ENCODE measurements at places on chromosomes 13 and 19.

GRCh38 chr19:8366961-8367326, 3.0 kb downstream of the ANGPTL4 start:
- DNase-seq = no peak

DNA sequence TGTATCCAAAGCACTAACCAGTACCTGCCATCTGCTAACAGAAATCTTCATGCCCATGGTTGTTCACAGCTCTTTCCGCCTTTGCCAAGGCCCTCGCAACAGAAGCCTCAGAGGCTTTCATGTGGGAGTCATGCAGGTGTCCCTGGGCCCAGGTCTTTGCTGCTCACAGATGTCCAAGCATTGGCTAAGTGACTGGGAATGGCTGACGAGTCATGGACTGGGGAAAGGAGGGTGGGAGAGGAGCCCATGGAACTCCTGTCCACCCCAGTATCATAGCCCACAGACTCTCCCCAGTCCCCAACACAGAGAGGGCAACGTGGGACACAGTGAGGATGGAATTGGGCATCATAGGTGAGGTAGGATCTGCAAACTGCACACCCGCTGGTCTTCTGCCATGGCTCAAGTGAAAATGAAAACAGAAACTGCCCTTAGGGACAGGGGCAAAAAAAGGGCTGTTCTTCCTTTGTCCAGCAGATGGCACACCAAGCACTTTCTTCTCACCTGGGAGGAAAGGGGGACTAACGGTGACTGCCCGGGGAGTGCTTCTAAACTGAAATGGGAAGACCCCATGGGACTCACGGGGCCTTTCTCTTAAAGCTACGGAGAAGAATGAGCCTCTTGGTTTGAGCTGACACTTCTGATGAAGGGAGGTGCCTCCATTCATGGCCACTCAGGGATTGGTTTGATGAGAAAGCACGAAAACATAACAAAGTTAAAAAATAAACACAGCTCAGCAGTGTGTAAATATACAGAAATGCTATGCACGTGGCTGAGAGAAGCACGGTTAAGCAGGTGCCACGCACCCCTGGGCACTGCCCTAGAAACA, 11.1 kb upstream of the DHRS12 start:
- no peak for DNase-seq

- no peak for DNase-seq
Observed at GRCh38 chr13:32098272-32098671, 66.7 kb downstream of the FRY start.

- DNase-seq = no peak
Observed at GRCh38 chr13:28564030-28564429, 69.1 kb upstream of the FLT1 start.

DNA sequence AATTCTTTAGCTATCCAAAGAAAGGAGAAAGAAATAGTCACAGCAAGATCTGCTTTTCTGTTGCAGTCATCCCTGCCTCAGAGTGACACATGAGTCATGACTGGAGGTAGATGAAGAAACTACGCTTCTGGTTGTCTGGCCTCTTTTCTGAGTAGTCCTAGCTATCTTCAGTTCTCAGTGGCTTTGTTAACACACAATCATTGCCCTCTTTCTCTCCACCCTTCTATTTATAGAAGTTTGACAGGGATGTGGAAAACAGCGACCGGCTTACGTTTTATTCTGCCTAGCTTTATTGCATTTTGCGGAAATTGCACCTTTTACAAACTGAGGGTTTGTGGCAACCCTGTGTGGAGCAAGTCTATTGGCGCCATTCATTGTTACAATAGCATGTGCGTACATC, 26.7 kb downstream of the SPATA13 start:
- no peak for DNase-seq

DNA sequence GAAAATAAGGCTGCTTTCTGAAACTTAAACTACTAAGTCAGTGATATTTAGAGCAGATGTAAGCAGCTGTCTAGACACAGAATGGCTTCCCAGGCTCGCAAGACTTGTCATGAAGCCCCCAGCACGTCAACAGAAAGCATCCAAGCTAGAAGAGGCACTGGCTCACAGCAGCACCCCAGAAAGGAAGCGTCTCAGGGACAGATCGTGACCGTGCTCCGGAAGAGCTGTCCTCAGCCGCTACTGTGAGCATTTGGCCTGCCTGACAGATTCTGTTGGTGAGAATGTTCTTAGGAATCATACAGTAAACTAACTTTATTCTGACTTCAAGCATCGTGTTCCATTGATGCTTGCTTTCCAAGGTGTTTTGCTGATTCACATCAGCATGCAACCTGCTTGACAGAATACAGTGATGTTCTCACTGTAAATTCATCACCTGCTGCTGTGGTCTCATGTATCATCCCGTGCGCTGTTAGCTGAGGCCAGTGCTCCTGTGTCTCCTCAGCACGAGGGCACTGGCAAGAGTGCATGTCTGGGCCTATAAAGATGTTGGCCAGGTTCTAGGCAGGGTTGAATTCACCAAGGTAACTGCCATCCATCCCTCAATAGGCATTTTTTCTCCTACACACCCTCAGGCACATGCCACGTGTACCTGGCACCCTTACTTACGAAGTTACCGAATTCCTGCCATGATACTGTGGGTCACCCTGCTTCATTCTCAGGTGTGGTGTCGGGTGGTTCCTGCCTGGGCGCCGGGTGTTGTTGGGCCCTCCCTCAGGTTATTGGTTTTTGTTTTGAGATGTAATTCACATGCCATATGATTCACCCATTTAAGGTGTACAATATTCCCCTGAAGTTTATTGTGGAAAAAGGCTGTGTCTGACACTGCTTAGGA, 15.9 kb downstream of the SPINT2 start:
- DNase-seq = no peak

GRCh38 chr13:29767006-29767405, 83.4 kb downstream of the UBL3 start:
- DNase-seq = no peak

DNA sequence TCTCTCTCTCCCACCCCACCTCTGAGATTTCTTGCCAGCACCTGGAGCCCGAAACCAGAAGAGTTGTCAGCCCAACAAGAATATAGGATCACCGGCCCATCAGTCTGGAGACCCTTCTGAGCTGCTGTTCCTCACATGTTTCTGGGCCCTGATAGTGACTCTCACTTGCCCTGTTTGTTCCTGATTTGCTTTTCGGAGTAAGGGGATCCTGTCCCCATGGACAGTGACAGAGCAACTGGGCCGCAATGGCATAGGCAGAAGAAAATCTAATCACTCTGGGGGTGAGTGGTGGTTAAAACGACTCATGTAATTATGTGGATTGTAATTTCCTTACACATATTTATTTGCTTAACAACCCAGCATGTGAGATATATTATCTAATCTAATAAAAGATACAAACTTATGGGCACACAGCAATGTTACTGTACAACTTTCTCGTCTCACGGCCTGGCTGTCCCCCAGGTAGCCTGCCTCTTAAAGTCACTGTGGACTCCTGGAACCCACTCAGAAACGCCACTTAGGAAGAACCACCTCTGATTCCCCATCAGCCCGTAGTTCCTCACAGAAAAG, 663 bp upstream of the SMAD9 start:
- DNase-seq = no peak

DNA sequence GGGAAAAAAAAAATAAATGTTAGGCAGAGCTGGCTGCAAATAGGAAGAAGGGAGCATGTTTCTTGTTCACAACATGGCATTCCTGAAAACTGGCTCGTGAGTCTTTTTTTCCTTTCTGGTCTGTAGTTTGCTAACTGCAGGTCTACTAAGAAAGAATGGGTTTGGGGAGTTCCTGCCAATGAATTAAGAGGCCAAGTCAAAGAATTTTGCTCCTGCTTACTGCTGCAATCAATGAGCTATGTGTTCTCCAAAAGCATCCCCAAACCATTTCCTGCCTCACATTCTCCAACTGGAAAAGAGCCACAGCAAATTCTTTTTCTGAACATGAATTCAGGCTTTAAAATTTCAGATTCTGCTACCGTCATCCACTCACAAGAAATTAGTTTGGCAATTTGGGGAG, 88.6 kb downstream of the DCT start:
- DNase-seq = no peak

GRCh38 chr13:42401376-42401775, 129.4 kb downstream of the AKAP11 start:
- DNase-seq = no peak

DNA sequence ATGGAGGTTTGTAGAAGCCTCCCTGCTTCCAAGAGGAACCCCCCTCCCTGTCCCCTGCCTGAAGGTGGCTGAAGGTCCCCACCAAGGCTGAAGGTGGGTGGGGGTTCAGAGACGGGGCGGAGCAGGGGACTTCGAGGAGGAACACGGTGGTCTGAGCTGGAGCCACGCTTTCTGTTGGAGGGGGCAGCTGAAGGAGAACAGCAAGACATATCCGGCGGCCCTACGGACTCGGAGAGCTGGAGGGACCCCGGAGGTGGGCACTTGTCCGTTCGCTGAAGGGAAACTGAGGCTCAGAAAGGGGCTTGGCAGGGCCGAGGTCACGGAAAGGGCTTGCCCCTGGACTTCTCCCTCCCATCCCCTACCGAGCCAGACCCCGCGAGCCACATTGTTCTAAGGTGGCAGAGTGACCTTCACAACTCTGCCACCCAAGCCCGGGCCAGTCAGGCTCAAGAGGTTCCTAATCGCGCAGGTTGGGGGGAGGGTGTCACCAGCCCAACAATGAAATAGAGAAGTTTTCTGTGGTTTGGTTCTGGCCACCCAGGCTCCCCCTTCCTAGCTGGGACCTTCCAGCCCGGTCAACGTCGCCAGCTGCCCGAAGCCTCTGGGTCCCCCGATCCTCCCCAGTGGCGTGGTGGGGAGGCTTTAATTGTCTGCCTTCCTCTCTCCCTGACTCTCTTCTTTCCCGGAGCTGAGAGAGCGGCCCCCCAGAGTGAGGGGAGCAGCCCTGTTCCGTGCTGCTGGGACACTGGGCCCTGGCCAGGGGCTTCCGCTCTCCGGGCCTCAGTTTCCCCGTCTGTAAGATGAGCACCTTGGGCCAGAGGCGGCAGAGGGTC, 15.5 kb upstream of the KCNN1 start:
- DNase-seq = no peak

DNA sequence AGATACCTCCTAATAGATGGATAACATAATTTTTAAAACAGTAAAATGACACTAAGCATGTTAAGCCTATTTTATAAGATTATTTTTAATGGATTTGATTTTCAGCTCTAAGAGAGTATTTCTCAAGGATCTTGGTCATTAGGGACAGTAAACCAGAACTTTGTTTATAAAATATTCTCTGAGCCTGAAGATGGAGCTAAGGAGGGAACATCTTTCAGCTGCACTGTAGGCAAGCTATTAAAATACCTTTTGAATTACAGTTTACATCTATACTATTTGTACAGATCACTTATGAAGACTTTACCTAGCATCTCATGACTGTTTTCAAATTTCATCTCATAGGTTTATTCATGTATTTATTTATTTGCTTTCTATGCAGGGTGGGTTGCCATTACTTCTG, 345.3 kb downstream of the MYO16 start:
- DNase-seq = no peak

DNA sequence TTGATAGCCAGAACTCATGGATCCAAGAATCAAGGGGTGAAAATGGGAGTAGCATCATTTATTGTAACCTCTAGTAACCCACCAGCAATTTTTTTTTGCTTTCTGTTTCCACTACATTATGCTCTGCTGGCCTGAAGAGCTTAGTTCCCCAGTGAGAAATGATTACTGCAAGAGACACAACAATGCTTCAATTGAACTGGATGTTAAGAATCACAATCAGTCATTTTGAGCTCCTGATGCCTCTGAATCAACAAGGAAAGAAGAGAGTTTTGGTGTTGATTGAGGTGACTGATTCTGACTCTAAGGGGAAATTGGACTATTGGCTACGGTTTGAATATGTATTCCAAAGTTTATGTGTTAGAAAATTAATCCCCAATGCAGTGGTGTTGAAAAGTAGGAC, 1084.4 kb downstream of the SLITRK1 start:
- DNase-seq = no peak

- DNase-seq = no peak
Observed at GRCh38 chr13:75372517-75372916, 109.5 kb downstream of the TBC1D4 start.

GRCh38 chr19:46460055-46460454, 11.3 kb downstream of the PNMA8A start:
- DNase-seq = no peak

DNA sequence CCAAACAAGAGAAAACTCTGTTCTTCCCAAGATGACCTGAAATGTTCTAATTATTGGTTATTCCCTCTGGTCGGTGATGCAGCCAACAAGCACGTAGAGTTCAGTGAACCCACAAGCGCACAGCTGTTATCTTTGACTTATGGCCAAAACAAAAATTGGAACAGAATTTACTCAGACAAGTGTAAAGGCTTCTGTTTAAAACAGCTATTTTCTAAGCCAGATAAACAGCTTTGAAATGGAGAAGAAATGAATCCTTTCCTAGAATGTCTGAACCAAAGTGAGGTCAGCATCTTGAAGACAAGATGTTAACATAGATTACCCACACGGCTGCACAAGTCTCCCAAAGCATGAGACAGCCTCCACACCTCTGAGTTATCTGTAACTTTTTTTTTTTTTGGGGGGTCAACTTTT, 669.2 kb downstream of the DIAPH3 start:
- DNase-seq = no peak

DNA sequence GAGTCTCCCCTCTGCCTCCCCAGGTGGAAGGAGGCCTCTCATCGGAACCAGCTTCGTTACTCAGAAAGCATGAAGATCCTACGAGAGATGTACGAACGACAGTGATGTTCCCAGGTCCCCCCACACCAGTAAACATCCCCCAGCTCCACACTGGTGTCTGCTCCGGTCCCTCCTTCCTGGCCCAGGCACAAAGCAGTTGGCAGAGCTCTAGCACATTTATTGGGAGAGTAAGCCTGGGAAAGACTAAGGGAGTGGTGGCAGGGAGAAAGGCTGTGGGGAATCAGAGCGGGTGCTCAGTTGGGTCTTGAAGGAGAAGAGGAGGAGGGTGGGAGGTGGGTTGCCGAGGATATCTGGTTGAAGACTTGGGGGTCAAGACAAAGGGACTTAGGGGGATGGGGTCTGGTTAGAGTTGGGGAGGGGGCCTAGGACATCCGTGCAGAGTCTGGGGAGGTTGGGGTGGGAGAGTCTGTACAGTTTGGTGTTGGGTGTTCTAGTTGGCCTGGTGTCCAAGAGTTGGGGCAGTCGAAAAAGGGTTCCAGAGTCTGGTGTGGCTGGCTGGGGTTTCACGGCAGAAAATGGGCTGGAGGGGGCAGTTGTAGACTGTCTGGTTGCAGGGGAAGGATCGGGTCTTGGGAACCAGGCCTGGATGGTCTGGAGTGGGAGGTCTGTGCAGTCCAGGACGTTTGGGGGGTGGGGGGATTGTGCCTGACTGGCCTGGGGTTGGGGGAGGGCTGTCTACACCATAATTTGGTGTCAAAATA, 2.3 kb downstream of the HSPB6 start:
- no peak for DNase-seq
